ENCODE measurements at places on chromosomes 7 and 10.
A peak's percentile ranks its signal among the peaks of the same experiment; 100 is the strongest.

GRCh38 chr10:73875139-73875475 is 752 bp upstream of the CAMK2G start:
- peak; percentile 14 for ATAC-seq

DNA sequence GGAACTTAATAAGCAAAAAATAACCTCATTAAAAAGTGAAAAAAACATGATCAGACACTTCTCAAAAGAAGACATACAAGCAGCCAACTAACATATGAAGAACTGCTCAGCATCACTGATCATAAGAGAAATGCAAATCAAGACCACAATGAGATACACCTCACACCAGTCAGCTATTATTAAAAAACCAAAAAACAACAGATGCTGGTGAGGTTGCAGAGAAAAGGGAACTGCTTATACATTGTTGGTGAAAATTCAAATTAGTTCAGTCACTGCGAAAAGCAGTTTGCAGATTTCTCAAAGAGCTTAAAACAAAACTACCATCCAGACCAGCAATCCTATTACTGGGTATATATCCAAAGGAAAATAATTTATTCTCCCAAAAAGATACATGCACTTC is 513.3 kb downstream of the MDFIC start:
- ATAC-seq = peak; percentile 89

- ATAC-seq = no peak
Observed at GRCh38 chr10:95234951-95235350, 40.9 kb downstream of the ACSM6 start.

DNA sequence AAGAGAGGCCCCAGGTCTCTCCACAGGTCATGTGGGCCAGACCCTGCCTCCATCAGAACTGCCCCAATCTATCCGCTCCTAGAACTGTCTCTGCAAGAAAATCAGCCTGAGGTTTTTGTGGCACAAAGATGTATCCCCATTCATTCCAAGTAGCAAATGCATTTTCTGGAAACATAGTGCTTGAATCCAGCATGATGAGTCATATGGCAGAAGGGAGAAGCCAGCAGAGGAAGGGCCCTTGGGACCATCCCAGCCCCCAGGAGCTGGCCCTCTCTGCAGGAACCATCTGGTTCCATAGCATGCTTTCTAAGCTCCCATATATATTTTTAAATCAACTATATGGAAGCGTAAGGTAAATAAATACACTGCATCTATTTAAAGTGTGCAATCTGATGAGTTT is 563.2 kb downstream of the GALNT17 start:
- no peak for ATAC-seq

DNA sequence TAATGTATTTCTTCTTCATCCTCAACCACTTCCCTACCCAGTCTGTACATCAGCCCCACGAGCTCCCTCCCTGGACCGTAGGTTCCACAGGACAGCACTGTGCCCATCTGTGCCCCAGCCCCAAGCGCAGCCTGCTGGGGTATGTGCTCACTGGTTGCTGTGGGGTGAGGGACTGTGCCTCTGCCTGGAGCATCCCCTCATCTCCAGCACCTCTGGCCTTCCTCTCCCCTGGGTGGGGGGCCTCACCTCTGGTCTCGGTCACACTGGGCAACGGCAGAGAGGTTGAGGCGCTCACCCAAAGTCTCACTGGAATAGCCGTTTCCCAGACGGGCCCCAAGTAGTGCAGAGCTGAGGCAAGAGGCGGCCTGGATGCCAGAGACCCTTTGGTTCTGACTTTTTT is 1.5 kb upstream of the PRKAR1B start:
- no peak for ATAC-seq

GRCh38 chr10:126670895-126671261 is 385 bp upstream of the C10orf90 start:
- no peak for ATAC-seq

DNA sequence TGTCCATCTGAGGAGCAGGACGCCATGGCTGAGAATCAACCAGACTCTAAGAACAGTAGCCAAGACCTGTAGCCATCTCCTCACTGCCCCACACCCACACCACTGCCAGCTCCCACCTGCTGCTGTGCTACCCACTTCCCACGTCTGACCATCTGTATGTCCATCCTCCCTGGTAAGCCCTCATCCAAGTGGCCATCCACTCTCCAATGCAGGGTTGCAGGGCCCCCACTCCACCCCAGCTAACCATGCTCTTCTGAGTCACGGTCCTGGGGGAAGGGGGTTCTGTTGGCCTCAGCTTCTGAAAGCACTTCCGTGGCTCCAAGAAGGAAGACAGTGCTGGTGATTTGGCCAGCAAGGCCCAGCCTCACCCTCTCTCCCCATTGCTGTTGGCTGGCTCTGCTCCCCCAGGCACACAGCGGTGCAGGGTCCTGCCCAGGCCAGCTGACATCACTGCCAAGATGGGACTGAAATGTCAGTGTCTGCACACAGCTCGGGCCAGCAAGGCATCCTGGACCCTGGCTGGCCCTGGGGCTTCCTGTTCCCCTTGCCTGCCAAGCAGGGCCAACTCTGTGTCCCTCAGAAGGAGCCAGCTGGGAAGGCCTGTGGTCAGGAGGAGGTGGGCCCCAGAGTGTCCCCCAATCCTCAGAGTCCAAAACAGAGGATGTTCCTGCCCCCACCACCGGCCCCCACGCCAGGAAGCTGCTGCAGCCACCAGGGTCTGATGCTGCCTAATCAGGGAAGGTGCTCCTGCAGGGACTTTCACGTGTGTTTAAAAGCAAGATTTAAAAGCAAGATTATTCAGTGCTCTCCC is 17.5 kb downstream of the RASGEF1A start:
- no peak for ATAC-seq

DNA sequence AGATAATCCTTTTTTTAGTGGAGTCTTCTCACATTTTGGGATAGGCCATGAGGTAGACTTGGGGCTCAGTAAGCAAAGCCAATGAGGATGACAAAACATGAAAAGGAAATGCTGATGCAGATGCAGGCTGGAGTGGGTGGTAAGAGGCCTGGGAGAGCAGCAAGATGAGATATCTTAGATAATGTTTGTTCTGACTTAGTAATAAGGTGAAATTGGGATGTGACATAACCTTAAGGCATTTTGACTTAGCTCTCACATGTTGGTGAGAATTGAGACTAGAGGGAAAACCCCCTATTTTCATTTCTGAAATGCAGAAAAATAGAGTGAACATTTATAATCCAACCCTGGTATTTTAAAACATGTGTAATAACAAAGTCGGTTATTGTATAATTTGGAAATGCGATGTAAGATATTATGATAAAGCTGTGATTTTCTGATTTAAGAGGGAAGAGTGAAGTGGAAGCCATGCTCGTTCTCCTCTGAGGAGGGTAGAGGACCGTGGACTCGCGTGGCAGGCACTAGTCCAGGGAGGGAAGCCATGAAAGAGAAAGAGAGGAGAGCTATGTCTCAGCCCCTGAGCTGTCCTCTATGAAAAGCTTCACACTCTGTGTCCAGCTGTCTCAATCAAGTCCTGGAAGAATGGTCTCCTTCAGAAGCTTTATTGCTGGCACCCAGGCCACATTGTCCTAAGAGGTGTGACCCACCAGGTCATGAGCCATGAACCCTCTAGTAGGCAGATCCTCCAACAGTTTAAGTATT is 57.3 kb downstream of the ST7 start:
- ATAC-seq = peak; percentile 71

Data from stimulated activated memory B cell treated with anti-CD40 and anti-IgM and Interleukin-4, amounts not matched to agents 10 μg/mL and 1 μg/mL and 100 μg/mL, for 72 hours (primary cell).